ENCODE measurements at places on chromosomes 2 and 18.
A peak's percentile ranks its signal among the peaks of the same experiment; 100 is the strongest.

DNA sequence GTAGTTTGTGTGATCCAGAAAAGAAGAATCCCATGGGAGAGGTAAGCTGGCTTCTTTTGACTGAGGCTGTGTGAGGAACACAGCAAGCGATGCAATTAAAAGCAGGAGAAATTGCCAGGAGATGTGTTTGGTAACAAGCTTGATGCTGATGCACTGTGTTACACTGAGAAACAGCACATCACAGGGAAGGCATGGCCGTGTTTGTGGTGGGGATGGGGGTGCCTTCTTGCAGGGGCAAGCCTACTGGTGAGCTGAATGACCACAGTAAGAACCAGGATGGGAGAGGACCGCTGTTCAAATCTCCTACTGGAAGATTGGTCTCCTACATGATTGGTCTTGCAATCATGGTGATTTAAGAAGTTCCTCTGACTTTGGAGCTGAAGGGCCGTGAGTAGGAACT lies 477.7 kb upstream of the HS6ST1 start:
- DNase-seq = no peak

DNA sequence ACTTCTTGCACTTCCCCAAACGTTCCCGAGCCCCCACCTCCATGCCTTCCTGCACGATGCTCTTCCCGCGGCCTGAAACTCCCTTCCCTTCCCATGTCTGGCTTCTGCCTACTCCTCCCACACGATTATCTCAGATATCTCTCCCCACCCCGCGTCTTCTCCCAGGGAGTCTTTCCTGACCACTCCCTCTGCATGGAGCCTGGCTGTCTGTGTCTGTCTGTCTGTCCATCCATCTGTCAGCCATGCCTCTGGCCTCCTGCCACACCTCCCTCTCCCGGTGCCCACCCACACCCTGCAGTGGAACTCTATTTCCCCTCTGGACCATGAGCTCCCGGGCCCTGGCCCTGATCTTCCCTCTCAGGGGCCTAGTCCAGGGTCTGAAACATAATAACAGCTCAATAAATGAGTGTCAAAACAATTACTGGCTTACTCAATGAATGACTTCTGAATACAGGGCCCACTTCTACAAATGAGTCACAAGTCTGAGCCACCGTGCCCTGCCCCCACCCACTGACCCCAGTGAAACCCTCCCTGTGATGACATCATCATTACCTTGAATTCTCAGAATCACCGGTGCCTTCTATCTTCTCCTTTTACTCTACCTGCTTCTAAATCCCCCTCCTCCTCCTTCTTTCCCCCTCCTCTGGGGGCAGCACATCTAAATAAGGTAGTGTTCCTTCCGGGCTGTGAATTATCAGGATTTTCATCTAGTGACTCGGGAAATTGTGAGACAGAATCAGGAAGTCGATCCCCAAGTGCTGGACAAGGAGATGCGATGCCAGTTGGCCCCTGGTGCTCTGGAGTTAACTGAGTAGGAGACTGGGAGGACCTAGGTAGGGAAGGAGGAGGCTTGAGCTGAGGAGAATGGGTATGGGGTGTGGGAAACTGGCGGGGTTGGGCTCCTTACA lies 46.1 kb upstream of the PLB1 start:
- DNase-seq = peak; percentile 64

GRCh38 chr2:23900133-23900532 lies 26.8 kb downstream of the ATAD2B start:
- DNase-seq = no peak

- DNase-seq = no peak
Measured at GRCh38 chr2:144511226-144511810, 8.6 kb downstream of the ZEB2 start.

DNA sequence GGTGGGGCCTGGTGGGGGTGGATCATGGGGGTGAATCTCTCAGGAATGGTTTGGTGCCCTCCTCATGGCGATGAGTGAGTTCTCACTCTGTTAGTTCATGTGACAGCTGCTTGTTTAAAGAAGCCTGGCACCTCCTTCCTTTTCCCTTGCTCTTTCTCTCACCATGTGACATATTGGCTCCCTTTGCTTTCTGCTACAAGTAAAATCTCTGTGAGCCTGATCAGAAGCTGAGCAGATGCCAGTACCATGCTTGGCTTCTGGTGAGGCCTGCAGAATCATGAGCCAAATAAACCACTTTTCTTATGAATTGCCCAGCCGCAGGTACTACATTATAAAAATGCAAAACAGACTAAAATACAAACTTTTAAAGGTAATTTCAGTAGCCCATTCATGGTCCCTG lies 73.4 kb upstream of the TEX51 start:
- no peak for DNase-seq

GRCh38 chr2:88626171-88627054 lies 851 bp downstream of the EIF2AK3 start:
- peak; percentile 45 for DNase-seq

All from activated CD4-positive, CD25-positive, alpha-beta regulatory T cell (primary cell).